ENCODE measurements at places on chromosomes 12 and 14.

GRCh38 chr14:57493467-57494181 lies at the start of gene CCDC198:
Gene CCDC198 (minus strand): TSS chr14:57493857. CDS start chr14:57493715, 142 bp downstream.
- no peak for DNase-seq

- no peak for DNase-seq
Observed at GRCh38 chr14:100653409-100653808, 66.2 kb upstream of the BEGAIN start.

- peak; percentile 86 for DNase-seq
Observed at GRCh38 chr12:9319044-9319841, 111.0 kb upstream of the PZP start.

DNA sequence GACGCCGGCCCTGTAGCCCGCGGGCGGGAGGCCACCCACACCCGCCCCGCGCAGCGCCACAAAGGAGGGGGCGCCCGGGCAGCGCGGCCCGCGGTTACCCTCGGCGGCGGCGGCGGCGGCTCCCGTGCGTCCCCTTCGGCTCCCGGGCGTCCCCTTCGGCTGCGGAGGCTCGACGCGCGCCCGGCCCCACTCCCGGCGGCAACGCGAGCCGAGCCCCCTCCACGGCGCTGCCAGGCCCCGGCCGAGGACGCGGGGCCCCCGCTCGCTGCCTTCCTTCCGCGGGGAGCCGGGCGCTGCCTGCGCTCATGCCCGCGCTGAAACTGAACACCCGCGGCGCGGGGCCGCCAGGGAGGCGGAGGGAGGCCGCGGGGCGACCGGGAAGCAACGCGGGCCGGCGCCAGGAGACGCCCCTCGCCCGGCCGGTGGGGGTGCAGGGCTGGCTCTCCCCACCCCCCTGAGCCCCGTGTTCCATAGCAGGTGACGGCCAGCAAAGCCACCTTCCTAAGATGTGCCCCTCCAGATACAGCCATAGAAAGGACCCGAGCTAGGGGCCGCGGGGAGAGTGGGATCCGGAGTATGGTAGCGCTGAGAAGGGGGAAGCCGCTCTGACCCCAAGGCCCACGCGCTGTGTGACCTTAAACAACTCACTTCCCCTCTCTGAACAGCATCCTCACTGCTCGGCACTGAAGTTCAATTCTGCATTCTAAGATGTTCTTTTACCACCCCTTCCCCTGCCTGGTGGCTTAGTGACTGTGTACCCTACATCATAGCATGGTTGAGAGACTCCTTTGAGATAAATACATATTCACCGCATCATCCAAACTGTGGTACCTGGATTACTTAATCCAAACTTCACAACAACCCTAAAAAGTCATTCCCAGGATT lies 42.8 kb downstream of the KDM2B start:
- peak; percentile 57 for DNase-seq

GRCh38 chr12:114316076-114316475 lies 89.9 kb downstream of the TBX5 start:
- no peak for DNase-seq

DNA sequence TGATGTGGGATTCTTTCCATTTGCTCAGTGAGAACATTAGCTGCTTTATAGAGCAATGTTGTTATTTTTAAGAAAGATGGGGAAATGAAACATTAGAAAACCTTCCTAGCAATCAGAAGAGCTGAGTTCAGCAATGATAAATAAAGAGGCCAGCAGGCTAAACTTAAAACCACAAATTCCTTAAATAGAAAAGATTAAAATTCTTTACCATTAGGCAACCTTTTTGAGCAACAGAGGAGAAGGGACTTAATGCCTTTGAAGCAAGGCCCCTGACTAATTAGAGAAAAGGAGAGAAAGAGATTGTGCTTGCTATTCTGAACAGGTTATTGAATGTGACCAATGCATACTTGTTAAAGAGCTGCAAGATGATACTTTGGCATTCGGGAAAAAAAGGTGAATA lies 160.8 kb upstream of the LMO3 start:
- no peak for DNase-seq

GRCh38 chr12:118220702-118221101 lies 84.8 kb downstream of the PEBP1 start:
- no peak for DNase-seq

DNA sequence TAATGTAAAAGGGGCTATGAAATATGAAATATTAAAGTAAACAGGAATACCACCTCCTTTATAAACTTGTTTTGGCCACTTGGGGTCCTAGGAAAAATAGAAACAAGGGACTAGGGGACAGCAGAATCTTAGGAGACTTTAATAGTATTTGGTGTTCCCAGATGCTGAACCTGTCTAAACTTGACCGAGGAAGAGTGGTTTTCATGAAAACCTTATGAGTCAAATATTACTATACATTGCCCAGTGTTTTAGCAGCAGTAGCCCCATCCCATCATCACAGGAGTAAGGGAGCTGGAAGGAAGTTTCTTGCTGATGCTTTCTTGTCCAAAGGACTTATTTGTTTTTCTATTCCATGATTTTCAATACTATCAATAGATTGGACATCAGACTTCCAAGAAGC lies 177.5 kb upstream of the CAND1 start:
- no peak for DNase-seq

DNA sequence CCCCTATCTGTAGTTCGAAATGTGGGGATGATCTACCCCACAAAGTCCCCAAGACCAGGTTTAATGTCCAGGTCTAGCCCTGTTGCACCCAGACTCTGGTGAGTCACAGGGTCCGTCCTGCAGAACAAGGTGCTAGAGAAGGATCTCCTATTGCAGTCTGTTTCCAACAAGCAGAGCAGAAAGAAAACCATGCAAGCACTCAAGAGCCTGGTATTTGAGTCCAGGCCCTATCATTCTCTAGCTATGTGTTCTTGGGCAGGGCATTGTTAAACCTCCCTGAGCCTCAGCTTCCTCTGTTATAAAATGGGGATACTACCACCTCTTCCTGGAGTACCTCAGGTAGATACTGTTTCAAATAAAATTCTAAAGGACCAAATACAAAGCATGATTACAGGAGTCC lies 24.4 kb downstream of the MAP3K9 start:
- DNase-seq, result no peak

DNA sequence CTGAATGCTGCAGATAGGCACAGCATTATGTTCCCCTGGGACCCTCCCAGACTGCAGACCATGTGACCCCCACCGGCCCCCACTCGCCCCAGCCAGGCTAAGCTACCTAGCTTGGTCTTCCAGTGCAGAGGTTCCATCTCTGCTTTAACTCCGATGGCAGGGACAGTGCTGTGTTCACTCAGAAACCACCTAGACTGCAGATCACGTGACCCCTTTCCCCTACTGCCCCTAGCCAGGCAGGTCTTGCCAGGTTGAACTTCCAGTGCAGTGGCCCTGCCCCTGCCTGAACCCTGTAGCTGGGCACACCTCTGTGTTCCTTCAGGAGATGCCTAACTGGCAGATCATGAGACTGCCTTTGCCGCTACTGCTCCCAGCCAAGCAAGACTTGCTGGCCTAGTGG lies 1116.2 kb downstream of the FLRT2 start:
- DNase-seq, result no peak

GRCh38 chr14:94707494-94707893 lies 62.4 kb downstream of the GSC start:
- no peak for DNase-seq

DNA sequence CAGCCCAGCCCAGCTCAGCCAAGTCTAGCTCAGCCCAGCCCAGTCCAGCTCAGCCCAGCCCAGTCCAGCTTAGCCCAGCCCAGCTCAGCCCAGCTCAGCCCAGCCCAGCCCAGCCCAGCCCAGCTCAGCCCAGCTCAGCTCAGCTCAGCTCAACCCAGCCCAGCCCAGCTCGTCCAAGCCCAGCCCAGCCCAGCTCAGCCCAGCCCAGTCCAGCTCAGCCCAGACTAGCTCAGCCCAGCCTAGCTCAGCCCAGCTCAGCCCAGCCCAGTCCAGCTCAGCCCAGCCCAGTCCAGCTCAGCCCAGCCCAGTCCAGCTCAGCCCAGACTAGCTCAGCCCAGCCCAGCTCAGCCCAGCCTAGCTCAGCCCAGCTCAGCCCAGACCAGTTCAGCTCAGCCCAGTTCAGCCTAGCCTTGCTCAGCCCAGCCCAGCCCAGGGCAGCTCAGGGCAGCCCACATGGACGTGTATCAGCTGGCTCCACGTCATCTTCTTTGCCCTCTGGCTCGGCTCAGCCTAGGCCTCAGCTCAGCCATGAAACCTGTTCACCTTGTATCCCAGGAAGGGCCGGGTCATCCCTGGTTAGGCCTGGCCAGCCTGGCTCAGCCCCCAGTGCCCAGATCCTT lies 185.6 kb downstream of the TMEM121 start:
- DNase-seq, result no peak

DNA sequence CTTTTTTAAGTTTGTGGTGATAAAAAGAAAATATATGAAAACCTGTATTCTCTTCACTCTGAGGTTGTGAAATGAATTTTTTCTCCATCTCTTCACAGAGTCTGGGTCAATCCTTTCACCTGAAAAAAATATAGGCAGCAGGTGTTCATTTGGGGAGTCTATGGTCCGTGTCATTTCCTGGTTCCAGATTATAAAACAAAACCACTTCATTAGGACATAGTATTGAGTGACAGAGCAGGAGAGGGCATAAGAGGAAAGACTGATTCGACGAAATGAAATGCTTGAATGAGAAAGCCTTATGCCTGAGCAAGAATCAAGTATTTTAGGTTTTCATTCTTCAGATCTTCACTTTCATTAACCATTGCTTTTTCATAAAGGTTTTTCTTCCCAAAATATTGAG lies 51.8 kb upstream of the NUAK1 start:
- DNase-seq, result no peak

DNA sequence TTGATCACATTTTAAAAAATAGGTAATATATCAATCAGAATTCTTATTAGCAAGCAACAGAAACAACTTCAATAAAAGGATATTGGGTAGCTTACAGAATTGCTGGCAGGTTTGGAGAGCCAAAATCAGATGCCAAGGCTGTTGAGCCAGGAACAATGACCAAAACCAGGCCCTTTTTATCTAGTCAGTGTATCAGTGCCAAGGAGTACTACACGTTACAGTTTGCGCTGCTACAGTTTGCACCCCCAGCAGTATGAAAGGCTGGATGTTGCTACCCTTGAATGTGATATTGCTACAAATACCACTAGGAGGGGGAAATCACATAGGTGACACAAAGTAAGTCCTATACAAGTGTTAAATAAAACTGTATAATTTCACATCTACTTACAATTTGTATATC lies 19.3 kb downstream of the CGRRF1 start:
- no peak for DNase-seq

DNA sequence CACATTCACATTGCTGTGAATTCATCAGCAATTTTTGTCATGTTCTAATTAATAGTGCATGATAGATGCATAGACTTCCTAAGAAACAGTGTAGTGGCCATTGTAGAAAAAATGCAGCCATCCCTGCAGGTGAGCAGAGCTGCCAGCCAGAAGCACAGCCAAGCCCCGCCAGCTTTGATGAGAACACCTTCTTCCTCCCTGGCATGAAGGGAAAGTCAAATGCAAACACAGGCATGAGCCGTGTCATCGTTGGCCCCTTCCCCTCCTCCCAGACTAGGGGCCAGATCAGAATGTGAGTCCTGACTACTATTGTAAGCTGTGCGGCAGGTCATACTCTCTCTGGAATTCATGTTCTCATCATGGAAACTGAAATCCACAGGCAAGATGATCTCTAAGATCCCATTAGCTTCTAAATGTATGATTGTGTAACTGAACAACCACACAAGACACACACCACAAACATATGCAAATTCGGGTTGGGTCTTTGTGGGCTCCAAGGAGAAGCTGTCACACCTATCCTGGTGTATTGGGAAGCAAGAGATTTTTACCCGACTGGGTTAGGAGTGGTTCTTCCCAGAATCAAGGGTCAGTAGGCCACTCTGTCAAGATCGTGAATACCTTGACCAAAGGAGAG lies 2.8 kb upstream of the AQP2 start:
- DNase-seq, result no peak

- DNase-seq, result no peak
Observed at GRCh38 chr12:122171399-122171798, 2.6 kb downstream of the IL31 start.

GRCh38 chr12:77817276-77817675 lies 13.4 kb upstream of the NAV3 start:
- no peak for DNase-seq

GRCh38 chr14:99503848-99504453 lies 22.7 kb downstream of the CCNK start:
- no peak for DNase-seq

GRCh38 chr12:79455286-79455685 lies 235.5 kb downstream of the PAWR start:
- no peak for DNase-seq

DNA sequence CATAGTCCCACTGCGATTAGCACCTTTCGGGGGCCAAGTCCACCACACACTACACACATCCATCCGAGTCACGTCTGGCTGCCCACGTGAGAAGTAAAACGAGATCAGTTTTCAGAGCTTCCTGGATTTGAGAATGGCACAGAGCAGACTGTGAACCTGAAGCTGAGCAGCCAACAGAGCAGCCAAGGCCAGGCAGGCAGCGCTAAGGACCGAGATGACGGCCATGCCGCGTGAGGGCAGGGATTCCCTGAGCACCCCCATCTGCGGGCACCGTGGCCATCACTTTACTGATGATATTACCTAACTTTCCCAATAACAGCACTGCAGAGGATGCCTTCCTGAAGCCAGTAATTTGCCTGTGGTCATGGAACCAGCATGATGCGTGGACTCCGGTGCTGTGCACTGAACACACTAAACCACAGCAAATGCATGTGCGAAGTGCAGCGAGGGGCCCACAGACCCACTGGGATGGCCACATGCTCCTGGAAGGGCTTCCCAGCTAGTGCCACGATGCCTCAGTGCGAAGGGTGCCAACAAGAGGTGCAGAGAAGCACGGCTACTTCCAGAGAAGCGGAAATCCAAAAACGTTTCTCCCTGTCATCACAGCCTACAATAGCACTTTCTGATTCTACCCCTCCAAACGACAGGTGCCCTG lies 56.0 kb downstream of the RNF34 start:
- no peak for DNase-seq

DNA sequence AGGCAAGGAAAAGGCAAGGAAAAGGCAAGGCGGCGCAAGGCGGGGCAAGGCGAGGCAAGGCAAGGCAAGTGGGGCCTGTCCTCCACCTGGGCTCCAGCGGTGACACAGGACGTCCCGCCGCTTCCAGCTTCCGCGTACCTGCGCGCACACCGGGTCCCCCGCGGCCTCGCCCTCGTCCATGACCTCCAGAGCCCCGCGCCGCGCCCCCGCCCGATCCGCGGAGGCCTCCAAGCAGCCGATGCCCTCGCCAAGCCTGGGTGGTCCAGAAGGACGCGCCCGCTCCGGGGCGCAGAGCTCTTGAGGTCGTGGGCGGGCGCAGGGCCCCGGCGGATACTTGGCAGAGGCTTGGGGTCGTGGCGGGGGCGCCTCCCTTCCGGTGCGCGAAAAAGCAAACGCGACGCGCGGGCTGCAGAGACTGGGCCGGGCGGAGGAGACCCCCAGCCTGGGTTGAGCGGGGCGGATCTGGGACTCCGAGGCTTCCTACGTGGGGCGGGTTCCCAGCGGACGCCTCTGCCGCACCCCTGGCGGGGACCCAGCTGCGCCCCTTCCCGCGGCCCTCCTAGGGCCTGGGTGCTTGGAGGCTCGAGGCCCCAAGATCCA lies 60.8 kb upstream of the EIF5 start:
- no peak for DNase-seq

DNA sequence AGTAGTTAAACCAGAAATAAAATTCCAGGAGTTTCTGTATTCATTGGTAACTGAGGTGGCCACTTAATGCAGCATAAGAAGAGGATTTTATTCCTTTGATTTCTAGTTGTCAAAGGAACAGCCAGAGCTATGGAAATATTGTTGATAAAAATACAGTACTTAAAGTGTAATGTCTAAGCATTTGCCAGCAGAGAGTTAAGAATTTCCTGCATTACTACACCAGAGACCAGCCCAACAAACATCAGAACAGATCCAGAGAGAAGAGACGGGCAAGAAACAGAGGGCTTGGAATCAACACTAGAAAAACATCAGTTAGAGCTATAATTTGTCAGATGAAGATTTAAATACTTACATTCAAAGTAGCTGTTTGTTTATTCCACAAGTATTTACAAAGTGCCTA lies 77.9 kb downstream of the ST8SIA1 start:
- DNase-seq, result no peak

All from NCI-H1417 (cell line).